Osteoblast (primary cell): ENCODE measurements at places on chromosomes 13 and 19. TPM values are rescaled to one million over a fixed set of nuclear protein-coding genes. Genes with fewer than 3 reads are reported as not detected.

The DOCK6 gene
- 12.7 and 183 TPM in 2 replicates for total RNA-seq

GRCh38 chr13:33937373-33938098 is 119.6 kb downstream of the RFC3 start:
- no peak for DNase-seq

DNA sequence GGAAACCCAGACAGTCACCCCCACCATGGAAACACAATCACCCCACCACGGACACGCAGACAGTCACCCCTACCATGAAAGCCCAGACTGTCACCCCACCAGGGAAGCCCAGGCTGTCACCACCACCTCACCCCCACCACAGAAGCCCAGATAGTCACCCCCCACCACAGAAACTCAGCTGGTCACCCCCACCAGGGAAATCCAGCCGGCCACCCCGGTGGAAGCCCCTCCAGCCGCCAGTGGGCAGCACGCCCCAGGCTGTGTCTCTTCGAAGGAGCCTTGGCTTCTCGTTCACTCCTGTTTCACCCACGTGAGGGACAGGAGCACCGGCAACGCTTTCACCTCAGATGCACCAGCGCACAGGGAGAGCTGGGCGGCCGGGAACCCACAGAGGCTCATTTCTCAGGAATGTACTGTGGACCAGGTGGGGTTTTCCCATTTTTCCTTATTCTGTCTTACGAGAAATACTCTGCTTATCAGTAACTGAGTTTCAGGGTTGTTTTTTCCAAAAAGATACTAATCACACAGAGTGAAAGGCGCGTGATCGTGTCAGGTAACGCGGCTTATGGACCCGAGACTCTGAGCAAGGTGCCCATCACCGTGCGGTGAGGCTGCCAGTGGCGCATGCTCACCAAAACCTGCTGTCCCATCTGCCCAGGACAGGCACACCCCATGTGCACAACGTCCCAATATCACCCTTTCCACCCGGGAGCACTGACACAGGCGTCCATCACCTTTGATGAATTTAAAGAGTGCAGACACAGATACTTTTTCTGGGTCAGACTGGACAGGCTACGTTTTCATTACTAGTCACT is 28.0 kb downstream of the CARS2 start:
- DNase-seq = peak; percentile 62

GRCh38 chr19:55858969-55859368 is 22.6 kb downstream of the NLRP4 start:
- DNase-seq = peak; percentile 55

DNA sequence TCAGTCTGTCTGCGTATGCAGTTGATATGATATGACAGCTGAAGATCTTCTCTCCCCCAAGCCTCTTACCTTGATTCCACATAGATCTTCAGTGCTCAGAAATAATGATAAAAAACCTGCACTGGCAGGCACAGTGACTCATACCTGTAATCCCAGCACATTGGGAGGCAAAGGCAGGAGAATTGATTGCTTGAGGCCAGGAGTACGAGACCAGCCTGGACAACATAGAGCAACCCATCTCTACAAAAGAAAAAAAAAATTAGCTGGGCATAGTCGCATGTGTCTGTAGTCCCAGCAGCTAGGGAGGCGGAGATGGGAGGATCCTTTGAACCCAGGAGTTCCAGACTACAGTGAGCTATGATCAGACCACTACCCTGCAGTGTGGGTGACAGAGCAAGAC is 551.0 kb upstream of the MIR17HG start:
- no peak for DNase-seq
